Muscle of arm (tissue), 14 donors: ENCODE measurements at places on chromosomes 16 and 17.

- DNase-seq, result no peak
These were observed at the start of gene LDHD for GRCh38 chr16:75116081-75116910. Gene LDHD, minus strand, starts transcription at chr16:75116780. Its CDS starts 60 bp downstream, at chr16:75116720.

- DNase-seq, result no peak
These were observed 2.8 kb upstream of the ALDOC start for GRCh38 chr17:28579526-28579925.

GRCh38 chr17:6488008-6488539 is 43.8 kb downstream of the PIMREG start:
- DNase-seq, result no peak

DNA sequence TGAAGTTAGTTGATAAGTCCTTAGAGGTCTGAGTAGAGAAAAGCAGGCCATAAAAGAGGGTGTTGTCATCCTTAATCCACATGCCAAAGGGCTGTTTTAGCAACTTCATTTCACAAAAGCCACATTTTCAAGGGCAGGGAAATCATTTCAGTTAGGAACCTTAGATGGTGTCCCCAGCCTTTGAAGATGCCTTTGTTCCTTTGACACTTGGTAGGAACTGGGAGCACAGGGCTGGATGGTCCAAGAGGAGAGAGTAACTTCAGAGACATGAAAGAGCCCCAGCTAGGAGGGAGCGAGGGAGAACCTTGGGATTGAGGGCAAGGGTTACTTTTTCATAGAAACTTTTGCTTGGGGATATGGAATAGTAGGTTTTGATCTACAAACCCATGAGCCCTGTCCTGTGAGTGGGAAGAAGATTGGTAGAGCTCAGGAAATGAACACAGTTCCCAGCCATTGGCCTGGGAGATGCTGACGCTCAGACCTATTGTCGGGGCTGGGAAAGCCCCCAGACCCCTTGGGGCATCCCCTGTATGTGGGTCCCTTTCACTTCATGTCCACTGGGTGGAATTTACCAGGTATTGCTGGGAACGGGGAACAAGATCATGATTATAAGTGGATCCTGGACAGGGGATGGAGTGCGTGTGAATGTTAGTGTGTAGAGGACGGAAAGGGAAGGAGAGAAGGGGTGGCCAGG is 18.9 kb downstream of the MSI2 start:
- DNase-seq, result no peak

DNA sequence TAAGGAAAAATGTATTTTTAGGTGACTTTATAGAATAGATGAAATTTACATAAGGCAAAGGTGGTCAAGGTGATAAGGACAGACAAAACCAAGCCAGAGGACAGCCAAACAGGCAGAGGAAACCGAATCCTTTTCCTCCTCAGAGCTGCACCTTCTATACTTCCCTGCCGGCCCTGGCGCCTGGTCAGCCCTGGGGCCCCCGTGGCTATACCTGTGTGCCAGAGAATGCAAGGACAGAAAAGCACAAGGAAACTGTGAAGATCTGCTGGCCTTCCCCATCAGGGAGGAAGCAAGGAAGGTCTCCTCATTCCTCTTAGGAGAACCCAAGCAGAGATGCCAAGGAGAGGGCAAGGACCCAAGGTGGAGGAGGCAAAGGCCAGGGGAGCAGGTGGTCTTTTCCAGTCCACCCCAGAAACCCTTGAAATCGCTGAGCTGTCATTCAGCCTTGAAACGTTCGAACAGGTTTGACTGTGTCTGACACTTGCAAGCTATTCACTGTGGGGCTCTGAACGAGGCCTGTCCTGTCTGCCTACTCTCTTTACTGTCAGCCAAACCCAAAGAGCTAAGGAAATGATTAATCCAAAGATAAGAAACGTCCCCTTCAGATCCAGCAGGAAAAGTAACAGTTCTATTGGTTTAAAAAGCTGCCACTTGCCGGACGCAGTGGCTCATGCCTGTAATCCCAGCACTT is 114.4 kb downstream of the XYLT1 start:
- DNase-seq, result no peak

DNA sequence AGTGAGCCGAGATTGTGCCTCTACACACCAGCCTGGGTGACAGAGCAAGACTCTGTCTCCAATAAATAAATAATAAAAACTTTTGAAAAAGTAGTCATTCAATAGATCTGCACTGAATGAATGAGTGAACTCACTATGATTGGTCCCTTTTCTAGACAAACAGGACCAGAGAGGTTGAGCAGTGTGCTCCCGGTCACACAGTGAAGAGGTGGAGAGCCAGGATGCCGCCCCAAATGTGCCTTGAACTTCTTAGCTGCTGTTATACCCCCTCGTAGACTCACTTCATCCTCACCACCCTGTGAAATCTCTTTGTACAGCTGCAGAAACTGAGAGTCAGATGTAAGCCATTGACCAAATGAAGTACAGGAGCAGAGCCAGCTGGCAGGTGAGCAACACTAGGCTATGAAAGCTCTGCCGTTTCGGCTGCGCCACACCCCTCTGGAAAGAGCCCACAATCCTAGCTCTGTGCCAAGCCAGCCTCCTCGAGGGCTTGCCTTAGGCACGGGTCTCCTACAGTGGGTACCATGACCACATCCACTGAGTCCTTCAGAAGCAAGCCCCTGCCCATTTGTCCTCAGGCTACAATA is 7.8 kb upstream of the KIAA0513 start:
- DNase-seq, result no peak

DNA sequence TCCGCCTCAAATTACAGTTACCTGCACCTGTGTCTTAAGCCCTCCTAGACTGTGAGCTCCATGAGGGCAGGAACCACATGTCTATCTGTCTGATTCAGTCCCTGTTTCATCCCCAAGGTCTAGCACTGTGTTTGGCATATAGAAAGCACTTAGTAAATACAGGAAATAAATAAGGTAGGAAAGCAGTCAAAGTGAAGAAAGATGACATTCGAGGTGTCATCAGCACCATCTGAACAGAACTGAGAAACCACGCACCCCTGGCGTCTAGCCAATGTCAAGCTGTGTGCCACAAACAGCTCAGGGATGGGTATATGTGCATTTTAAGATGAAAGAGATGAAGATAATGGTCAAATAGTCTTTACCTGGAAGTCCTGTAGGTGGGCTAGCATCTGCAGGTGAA is 79.6 kb upstream of the ATP2A3 start:
- DNase-seq, result no peak

DNA sequence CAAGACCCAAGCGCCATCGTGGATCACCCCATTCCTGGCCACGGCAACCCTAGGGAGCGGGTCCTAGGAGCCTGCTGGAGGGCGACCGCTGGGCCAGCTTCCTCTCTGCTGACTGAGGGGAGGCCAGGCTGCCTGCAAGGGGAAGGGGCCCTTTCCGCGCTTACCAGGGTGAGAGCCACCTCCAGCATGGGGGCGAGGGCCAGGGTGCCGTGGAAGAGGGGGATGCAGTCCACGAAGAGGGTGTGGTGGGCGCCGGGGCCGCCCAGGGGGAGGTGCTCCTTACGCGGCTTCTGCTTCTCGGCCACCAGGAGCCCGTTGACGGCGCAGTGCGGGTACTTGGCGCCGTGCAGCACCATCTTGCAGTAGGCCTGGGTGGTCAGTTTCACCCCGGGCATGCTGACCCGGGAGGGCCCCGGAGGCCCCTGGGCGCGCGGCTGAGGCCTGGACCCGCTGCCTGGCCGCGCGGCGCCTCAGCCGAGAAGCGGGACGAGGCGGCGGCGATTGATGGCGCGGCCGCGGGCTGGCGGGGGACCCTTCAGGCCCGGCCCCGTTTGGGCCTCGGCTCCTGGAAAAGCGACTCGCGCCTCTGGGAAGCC is 345 bp downstream of the EMC8 start:
- peak; percentile 13 for DNase-seq

DNA sequence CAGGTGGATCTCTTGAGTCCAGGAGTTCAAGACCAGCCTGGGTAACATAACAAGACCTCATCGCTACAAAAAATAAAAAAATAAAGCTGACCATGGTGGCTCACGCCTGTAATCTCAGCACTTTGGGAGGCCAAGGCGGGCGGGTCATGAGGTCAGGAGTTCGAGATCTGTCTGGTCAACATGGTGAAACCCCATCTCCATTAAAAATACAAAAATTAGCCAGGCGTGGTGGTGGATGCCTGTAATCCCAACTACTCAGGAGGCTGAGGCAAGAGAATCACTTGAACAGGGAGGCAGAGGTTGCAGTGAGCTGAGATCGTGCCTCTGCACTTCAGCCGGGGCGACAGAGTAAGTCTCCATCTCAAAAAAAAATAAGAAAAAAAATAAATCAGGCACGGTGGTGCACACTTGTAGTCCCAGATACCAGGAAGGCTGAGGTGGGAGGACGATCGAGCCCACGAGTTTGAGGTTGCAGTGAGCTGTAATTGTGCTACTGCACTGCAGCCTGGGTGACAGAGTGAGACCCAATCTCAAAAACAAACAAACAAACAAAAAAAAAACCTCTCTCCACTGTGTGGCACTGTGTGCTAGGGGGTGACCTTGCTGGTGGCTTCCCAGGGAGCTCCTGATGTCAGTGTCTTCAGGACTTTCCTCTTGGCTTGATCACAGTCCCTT is 19.8 kb upstream of the MAPK3 start:
- no peak for DNase-seq

DNA sequence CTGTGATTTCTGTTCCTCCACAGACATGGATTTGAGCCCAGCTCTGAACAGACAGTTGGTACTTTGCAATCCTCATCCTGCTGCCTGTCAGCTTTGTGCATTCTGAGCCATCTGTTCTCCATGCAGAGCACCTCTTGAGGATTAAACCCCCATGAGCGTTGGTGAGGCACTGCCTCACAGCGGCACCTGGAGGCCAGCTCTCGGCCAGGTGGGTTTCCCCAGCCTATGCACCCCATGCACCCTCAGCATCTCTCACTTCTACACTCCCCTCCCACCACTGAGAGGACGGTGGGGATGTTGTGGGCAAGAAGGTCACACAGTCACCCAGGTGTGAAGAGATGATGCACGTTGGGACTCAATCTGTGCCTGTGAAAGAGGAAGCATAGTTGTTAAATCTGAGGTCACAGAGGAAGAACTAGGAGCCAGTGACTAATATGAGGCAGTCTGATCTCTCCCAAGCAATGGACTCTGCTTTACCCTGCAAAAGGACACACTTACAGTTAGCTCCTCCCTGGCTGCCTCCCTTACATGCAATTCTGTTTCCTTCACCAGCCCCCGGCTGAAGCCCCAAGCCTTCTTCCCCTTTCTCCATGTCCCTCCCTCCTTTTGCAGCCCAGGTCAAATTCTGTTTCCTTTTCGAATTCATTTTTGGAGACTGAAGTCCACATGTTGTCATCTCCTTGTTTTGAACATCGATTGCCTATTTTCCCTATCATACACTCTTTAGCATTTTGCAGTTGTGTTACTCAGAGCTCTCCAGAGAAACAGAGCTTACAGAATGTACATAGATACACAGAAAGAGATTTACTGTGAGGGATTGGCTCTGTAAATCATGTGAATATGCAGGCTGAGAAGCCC is 58.5 kb downstream of the HS3ST3B1 start:
- DNase-seq, result no peak

GRCh38 chr17:29007860-29008455 is 2.1 kb upstream of the SEZ6 start:
- no peak for DNase-seq

GRCh38 chr16:10231563-10231962 is 49.3 kb upstream of the GRIN2A start:
- DNase-seq, result no peak

- DNase-seq, result no peak
These were observed 9.6 kb downstream of the CDK5RAP3 start for GRCh38 chr17:47980541-47980940.

DNA sequence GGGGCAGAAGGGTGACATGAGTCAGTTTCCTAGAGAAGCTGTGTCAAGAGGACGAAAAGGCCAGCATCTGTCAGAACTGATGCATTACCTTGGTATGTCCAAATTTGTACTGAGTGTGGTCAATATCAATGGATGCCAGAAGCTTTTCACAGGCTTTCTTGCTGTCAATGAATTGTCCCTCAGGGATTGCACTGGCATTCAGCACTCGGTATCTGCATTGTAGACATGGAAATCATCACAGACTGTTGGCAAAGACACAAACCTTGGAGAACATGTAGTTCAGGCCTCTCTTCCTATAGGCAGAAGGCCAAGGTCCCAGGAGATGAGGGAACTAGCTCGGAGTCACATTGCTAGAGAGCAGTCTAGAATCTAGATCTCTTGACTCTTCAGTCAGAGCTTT is 16.6 kb downstream of the MYH3 start:
- no peak for DNase-seq

- no peak for DNase-seq
These were observed 12.7 kb upstream of the ZG16 start for GRCh38 chr16:29765167-29766032.

GRCh38 chr17:81386646-81387099 is 8.6 kb upstream of the BAHCC1 start:
- DNase-seq, result no peak

- DNase-seq, result no peak
These were observed 20.0 kb downstream of the ACSF3 start for GRCh38 chr16:89113661-89114060.

GRCh38 chr17:46191322-46192188 is 1.7 kb downstream of the KANSL1 start:
- DNase-seq, result peak; percentile 43
